ENCODE measurements at places on chromosomes 7 and 10.

DNA sequence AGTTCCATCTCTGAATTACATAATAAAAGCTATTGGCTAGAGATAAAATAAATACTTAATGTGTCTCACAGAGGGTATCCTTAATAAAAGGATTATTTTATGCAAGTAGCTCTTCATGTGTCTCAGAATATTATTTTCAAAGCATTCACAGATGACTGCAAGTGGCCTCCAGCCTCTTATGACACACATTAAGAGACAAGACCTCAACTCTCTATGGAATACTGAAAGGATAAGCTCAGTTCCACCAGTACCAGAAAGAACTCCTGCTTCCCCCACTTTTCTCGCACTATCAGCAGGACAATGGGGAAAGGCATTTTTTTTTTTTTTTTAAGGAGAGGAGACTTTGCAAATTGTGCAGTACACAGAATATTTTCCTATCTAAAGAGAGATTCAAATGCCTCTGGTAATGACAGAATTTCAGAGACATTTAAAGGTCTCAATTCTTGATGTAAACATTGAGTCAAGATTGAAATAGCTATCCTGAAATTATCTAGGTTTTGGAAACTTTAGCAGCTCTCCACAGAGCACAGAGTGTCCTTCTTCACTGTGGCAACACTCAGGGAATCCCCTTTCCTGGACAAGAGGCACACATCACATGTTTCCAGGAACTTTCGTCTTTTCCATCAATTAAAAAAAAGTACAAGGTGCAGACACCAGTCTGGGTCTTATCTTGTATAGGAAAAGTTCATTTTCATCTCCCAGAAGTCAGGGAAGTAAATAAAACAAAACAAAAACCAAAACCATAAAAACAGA is 122.0 kb upstream of the ANK3 start:
- DNase-seq, result no peak

- no peak for DNase-seq
Measured at GRCh38 chr7:18421297-18422002, 74.1 kb upstream of the HDAC9 start.

DNA sequence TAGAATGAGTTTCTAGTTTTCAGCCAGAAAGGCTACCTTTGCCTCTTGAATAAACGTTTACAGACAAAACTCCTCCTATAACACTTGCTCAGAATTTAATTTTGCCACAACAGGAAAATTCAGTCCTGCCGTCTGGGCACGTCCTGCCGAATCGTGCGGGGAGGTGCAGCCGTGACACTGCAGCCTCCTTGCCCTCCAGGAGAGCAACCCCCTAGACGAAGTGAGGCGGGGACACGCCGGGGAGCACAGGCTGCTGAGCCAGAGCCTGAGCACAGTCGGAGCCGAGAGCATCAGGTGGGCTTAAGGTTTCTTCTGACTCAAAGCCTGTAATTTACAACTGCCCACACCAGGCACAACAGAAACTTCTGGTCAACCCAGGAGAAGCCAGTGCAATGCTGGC is 102.3 kb downstream of the DYNC2I1 start:
- DNase-seq, result no peak

- DNase-seq, result no peak
Measured at GRCh38 chr10:19966751-19967150, 150.5 kb downstream of the PLXDC2 start.

GRCh38 chr10:97713826-97714400 is 383 bp downstream of the MARVELD1 start:
- peak; percentile 8 for DNase-seq

- DNase-seq, result no peak
Measured at GRCh38 chr10:133335246-133336117, 1.2 kb downstream of the CALY start.

GRCh38 chr10:102652170-102652916 is 8.1 kb downstream of the TRIM8 start:
- no peak for DNase-seq

- DNase-seq, result no peak
Measured at GRCh38 chr7:63080406-63080805, 918.2 kb upstream of the ZNF722 start.

DNA sequence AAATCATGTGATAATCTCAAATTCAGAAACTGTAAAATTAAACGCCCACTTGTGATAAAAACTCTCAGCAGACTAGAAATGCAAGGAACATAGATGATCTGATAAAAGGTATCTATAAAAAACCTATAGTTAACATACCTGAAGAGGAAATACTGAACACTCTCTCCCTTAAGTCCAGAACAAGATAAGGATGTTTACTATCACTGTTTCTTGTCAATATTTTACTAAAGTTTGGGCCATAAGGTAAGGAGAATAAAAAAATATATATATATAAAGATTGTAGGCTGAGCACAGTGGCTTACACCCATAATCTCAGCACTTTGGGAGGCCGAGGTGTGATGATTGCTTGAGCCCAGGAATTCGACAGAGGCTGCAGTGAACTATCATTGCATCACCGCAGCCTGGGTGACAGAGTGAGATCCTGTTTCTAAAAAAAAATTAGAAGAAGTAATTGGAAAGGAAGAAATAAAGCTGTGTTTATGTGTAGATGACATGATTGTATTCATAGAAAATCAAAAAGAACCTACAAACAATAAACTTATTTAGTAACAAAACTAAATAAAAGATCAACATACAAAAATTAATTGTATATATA is 28.4 kb downstream of the MPLKIP start:
- DNase-seq, result no peak

DNA sequence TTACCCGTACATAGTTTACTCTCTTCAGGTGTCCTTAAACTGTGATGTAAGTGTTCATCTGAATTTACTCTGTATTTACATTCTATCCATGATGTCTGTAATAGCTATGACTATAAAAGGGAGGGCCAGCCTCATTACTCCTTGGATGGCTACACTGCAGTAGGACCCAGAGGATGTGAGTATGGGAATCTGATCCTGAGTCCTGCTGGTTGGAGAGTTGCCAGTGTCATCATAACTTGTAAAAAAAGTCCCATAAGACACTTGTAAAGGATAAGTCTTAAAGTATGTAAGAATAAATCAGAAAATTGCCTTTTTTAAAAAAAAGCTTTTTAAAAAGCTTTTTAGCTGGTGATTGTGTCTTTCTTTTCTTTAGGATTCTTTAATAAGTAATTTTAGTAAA is 95.4 kb downstream of the PPP1R9A start:
- no peak for DNase-seq

- no peak for DNase-seq
Measured at GRCh38 chr7:41247143-41247865, 455.6 kb downstream of the INHBA start.

GRCh38 chr7:146645383-146645976 is 528.9 kb downstream of the CNTNAP2 start:
- DNase-seq, result no peak

DNA sequence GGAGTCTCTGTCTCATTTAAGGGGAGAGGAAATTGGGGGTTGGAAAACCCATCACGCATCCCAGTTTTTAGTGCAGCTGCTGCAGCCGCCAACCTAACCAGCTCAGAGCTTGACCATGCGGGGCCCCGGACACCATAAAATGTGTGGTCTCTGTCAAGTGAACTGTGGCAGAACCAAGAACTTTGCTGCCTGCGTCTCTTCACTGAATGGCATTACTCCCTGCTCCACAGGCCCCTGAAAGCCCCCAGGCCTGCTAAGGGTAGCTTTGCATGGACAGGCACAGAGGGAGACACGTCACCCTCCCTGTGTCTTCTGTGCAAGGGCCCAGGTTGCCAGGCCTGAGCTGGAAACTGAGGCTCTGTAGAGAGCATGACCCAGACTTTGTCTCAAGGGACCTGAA is 144.6 kb upstream of the GPR26 start:
- DNase-seq, result no peak

DNA sequence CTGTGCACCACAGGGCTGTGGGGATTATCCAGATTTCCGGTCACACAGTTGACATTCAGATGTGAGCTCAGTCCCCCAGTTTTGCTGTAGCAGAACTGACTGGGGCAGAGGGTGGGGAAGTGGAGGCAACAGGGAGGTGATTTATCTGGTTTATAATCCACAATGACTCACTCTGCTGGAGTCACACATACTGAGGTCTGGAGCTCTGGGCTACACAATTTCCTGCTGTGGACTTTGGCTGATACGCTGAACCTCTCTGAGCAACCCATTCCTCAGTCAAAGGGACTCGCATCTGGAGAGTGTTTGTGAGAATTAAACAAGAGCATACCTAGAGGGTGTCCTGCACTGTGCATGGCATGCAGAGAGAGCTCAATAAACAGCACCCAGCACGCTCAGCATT is 64.8 kb upstream of the PLPP4 start:
- DNase-seq, result no peak

- no peak for DNase-seq
Measured at GRCh38 chr10:60962946-60963345, 19.0 kb upstream of the RHOBTB1 start.

DNA sequence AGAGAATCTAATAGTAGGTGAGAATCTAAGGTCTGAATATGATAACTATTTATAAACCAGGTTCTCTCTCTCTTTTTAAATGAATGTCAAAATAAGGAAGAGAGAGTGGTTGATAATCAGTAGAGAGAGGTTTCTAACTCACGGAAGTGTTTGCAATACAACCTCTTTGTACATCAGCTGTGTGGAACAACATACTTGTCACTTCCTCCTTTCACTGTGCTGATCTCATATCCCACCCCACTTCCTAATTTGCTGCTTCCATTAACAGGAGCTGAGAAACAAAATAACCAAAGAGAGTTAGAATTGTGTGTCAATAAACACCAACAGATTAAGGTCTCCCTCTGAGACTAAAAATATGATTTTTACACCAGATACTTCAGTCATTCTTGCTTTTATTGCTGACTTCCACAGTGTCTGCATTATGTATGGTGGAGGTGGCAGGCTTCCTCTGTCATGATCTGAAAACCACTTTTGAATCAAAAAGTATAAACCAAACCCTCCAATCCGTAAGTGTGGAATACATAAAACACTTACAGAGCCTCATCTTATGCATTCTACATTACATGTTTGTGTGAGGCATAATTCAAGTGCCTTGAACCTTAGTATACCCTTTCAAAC is 25.0 kb downstream of the CACUL1 start:
- DNase-seq, result no peak

- no peak for DNase-seq
Measured at GRCh38 chr10:132516771-132517725, 20.5 kb upstream of the INPP5A start.

GRCh38 chr7:6252341-6252746 is 20.1 kb downstream of the CYTH3 start:
- no peak for DNase-seq

GRCh38 chr7:85275204-85275603 is 88.3 kb upstream of the SEMA3D start:
- DNase-seq, result no peak

DNA sequence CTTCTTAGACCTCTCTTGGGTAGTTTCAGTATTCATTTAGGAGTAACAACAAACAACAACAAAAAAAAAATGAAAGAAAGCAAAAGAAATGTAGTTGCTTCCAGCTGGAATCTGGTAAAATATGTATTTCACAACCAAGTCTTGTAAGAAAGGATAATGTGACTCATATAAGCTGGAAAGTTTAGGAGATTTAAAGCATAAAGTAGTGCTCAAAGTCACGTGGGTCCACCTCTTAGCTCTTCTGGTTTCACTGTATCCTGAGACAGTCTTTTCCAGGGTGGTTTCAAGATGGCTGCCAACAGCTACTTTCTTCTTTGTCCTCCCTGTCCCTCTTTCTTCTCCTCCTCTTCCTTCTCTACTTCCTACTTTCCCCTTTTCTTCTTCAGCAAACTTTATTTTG is 69.5 kb upstream of the CDK13 start:
- no peak for DNase-seq

DNA sequence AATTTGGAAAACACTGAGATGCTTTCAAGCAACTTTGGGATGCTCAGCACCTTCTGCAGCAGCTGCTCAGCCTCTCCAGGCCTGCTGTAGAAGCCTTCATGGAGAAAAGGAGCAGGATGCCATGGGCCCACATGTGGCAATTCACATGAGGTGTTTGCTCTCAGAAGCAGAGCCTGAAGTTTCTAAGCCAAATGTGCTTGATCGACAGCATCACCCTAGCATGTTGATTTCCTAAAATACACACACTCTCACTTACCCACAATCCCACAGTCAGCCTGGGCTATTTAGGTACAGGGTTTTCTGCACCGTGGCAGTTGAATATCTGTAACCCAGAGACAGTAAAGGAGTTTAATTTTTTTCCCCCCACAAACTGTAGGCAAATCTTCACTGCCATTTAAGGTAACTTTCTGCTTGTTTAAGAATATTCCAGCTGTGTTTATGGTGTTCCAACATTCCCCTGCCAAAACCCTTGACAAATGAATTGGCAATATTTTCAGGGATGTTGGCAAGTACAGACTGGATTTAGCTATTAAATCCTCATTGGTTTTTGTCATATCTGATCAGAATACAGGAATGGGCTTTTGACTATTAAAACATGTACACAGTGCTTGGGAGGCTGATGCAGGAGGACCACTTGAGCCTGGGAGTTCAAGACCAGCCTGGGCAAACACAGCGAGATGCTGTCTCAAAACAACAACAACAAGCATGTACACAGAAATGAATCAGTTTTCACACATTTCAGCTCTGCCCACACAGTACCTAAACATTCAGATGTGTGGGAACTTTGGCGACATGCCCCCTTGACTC is 244.2 kb downstream of the CELF2 start:
- no peak for DNase-seq

GRCh38 chr7:88835147-88835728 is 39.7 kb upstream of the TEX47 start:
- no peak for DNase-seq

- DNase-seq, result no peak
Measured at GRCh38 chr7:91512958-91513357, 248.7 kb downstream of the FZD1 start.

GRCh38 chr7:41472427-41473125 is 230.3 kb downstream of the INHBA start:
- DNase-seq, result no peak

- no peak for DNase-seq
Measured at GRCh38 chr7:4783762-4784351, 8.4 kb downstream of the AP5Z1 start.

- DNase-seq, result no peak
Measured at GRCh38 chr10:129912166-129912917, 51.7 kb downstream of the EBF3 start.

GRCh38 chr7:106895246-106895864 is 30.3 kb downstream of the PIK3CG start:
- DNase-seq, result no peak
